Activated T-cell treated with anti-CD3 and anti-CD28 coated beads, Interleukin-2, amount 50 U/mL, for 4 hours (primary cell): ENCODE measurements at places on chromosomes 7 and 10.

- DNase-seq, result no peak
Measured at GRCh38 chr7:70733090-70733489, 398.9 kb upstream of the GALNT17 start.

DNA sequence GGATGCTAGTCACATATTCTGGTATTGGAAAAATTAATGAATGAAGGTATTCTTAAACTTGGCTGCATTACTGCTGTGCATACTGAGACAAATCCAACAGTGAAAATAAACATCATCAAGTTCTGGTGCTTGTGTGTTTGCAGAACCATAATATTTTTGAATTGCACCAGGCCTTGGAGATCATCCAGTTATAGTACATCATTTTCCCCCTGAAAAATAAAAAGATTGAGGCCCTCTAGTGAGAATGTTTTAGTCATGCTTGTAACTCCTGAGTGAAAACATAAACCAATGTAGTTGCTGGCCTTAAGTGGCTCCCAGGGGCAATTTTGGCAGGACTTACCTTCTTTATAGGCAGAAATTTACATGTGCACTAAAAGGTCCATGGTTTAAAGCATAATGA lies 218.8 kb upstream of the TMEM229A start:
- no peak for DNase-seq

GRCh38 chr7:149377386-149377785 lies 83.5 kb downstream of the ZNF777 start:
- DNase-seq, result no peak

GRCh38 chr10:132422903-132423825 lies 26.2 kb downstream of the PWWP2B start:
- no peak for DNase-seq

- no peak for DNase-seq
Measured at GRCh38 chr7:155762655-155763054, 49.6 kb downstream of the SHH start.

DNA sequence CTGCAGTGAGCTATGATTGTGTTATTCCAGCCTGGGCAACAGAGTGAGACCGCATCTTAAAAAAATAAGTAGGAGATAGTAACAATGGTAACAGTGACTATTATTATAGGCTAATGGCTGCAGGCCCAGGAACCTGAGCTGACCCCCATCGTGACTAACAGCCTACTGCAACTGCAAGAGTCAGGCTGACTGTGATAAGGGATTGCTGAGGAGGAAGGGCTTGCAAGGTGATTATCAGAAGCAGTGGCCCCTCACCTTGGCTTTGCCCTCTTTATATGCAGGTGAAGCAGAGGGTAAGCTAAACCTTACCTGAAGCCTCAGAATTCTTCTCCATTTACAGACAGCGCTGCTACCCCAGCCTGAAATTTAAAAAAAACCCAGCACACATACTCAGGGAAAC lies 83.9 kb upstream of the SDK1 start:
- no peak for DNase-seq

DNA sequence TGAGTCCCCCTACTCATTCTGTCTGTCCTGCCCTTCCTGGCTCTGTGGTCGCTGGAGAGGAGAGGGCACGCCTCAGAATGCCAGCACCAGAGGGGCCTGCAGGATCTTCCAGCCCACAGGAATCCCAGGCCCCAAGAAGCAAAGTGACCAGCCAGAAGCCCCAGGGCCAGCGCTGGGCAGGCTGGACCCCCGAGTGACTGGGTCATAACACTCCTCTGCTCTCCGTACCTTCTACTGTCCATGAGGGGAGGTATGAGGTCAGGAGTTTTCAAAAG lies 102.6 kb upstream of the GPR26 start:
- DNase-seq, result no peak

DNA sequence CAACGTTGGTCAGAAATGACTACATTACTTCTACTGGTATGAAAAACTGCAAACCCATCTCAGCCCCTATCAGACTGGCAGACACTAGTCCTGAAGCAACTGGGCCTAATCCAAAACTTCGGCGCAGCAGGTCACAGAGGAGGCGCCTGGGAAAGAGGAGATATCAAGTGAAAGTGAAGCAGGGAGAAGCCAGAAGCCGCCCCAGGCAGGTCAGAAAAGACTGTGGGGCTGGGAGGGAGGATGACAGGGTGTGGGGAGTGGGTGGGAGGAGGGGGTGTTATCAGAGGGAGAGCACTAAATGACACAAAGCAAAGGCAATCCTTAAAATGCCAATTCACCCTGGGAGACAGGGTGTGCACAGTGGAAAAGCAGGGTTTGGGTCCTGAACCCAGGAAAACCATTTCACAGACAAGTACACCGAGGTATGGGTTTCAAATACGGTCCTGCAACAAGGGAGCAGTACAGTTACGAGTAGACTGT lies 731 bp downstream of the CHCHD3 start:
- no peak for DNase-seq

DNA sequence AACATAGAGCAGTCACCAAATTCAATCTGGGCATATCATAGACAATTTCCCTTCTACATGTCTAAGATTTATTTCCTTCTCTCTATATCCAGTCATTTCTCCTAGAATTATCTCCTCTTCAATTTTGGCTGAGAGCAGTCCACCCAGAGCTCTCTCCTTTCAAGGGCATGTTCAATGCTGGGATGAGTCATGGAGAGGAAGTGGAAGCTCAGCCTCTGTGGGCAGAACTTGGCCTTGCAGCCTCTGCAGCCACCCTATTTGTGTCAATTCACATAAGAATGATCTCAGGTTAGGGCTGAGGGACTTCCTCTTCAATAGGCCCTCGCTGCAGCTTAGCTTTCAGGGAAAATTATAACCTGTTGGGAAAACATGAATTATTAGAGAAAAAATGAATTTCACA lies 560.8 kb downstream of the POM121L12 start:
- DNase-seq, result no peak

- DNase-seq, result no peak
Measured at GRCh38 chr10:56561336-56561735, 200.3 kb upstream of the ZWINT start.
